ENCODE measurements at places on chromosomes 2 and 18. TPM values are rescaled to one million over a fixed set of nuclear protein-coding genes. Genes with fewer than 3 reads are reported as not detected.

GRCh38 chr2:9179572-9180201 lies 26.9 kb upstream of the ASAP2 start:
- DNase-seq: no peak

DNA sequence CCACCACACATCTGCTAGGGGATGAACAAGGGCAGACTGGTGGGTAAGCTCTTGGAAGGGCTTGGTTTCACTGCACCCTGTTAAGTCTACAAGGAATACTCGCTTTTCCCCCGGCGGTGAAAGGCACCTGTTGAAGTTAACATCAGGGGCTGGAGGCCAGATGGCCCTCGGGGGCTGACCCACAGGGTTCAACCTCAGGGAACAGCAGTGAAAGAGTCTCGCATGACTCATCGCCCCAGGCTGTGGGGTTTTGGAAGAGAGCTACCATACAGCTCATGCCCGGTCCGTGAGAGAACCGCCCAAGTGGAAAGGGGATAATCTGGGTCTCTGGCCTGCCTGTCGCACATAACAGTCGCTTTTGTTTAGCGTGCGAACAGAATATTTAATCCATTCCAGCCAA lies 748.0 kb downstream of the DPP10 start:
- DNase-seq: no peak

GRCh38 chr2:201926067-201926466 lies 107.6 kb upstream of the FZD7 start:
- no peak for DNase-seq

DNA sequence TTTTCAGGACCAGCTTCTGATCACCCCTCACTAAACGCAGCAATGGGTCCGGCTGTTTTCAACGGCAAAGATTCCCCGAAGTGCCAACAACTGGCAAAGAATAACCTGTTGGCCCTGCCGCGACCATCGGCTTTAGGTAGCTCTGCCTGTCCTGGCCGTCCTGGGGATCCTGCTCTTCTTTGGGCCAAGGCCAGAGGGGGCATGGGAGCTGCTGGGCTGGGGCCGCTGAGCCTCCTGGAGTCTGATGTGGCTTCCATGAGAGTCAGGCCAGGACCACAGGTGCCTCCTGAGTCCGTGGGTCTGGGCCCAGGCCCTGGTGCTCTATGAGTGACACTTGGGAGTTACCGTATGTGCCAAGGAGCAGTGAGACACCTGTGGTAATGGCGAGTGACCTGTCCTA lies 46.9 kb downstream of the GREB1 start:
- no peak for DNase-seq

GRCh38 chr2:217710211-217710765 lies 292.5 kb downstream of the TNS1 start:
- no peak for DNase-seq

- no peak for DNase-seq
Measured at GRCh38 chr18:44609181-44609941, 71.3 kb upstream of the SETBP1 start.

GRCh38 chr2:696999-697627 lies 19.9 kb upstream of the TMEM18 start:
- no peak for DNase-seq

GRCh38 chr18:48908916-48909315 lies 41.8 kb downstream of the SMAD7 start:
- DNase-seq: no peak

PDCD1 gene
- total RNA-seq: 83.3 TPM

MBD1 gene
- 91.7 TPM for total RNA-seq

DNA sequence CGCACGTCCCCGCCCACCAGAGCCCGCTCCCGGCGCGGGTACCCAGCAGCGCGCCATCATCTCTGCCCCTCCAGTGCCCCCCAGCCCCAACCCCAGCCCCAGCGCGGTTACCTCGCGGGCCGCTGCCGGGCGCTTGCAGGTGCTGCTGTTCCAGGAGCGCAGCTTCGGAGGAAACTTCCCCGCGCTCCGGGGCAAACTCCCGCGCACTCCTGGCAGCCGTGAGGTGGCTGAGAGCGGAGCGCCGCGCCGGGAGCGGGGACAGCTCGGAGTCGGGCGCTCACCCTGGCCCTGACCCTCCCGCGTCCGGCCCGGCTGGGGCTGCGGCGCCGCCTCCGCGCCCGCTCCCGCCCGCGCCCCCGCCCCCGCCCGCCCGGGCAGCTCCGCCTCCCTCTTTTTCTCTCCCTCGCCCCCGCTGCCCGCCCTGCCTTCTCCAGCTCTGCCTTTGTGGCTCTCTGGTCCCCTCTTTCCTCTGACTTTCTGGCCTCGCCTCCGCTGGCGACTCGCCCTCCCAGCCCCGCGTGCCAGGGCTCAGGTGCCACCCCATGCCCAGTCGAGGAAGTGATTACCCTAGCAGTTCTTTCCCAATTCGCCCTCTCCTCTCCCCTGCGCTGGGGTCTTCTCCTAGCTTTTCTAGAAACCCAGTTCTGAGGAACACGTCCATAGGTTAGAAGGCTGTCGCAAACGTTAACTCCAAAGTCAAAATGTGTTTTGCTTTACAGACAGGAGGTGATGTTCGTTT lies at the start of gene CHST9:
Gene CHST9, minus strand, starts transcription at position 284 of the 739 bp plus-strand sequence. CDS start 42,499 bp downstream, outside the sequence.
- no peak for DNase-seq

CELF4 gene
- total RNA-seq: not detected

GRCh38 chr2:14422426-14422825 lies 210.1 kb upstream of the LRATD1 start:
- DNase-seq: no peak

DNAH6 gene
- total RNA-seq: 0.23 TPM

All from activated CD4-positive, alpha-beta T cell treated with anti-CD3 and anti-CD28 coated beads, Interleukin-2, amount 10 ng/mL, durations not matched to agents 24 days and 14 days (primary cell).